ENCODE measurements at places on chromosomes 3 and 15.

DNA sequence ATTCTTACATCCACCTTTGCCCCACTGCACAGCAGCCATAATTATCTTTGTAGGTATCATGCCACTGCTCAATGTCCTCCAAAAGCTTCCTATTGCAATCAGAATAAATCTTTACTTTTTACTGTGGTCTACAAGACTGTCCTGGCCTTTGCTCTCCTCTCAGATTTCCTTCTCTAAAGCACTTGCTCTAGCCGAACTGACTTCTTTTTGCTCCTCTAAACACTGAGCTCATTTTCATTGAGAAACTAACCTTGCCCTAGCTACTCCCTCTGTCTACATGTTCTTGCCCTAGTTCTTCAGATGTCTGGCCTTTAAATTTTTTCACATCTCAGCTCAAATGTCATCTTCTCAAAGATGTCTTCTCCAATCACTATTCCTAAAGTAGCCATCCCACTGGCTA lies 342.8 kb downstream of the TBC1D5 start:
- no peak for DNase-seq

- DNase-seq: no peak
Measured at GRCh38 chr3:37551857-37552256, 309.8 kb upstream of the CTDSPL start.

DNA sequence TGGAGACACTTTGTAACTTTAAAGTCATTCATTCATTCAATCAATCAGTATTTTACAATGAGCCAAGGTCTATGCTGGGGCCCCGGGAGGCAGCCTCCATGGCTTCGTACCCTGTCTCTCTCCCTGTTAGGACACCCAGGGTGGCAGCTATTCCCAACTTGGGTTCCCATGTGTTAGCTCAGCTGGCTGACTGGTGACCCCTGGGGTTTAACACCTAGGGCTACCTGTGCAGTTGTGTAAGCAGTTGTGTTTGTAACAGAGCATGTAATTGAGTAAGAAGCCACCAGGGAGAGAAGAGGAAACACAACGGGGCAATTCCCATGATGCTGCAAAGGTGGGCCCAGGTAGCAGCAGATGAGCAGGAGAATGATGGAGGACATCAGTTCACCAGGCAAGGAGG lies 132.4 kb downstream of the ADAMTS9 start:
- DNase-seq: no peak

DNA sequence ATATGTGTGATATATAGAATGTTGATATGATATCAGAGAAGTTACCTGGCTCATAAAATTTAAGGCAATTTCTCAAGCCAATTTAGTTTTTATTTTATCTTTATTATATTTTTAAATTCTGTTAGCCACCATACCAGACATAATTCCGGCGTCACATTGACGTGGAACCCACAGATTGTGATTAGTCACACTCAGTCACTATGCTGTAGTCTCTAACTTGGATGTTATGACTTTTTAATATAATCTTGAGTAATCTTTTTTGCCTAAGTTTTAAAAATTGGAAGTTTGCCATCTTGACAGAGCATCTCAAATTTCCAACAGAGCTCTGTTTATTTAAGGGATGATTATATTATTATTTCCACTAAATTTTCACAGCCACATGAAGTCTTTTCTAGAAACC lies 9.7 kb upstream of the DCLK3 start:
- peak; percentile 62 for DNase-seq

GRCh38 chr3:156016902-156017301 lies 103.5 kb upstream of the KCNAB1 start:
- no peak for DNase-seq

GRCh38 chr3:126524429-126524988 lies 554 bp downstream of the CHST13 start:
- DNase-seq: no peak

All from fibroblast of mammary gland (primary cell).